Activated naive CD8-positive, alpha-beta T cell treated with anti-CD3 and anti-CD28 coated beads for 36 hours (primary cell): ENCODE measurements at places on chromosomes 1 and 21.

DNA sequence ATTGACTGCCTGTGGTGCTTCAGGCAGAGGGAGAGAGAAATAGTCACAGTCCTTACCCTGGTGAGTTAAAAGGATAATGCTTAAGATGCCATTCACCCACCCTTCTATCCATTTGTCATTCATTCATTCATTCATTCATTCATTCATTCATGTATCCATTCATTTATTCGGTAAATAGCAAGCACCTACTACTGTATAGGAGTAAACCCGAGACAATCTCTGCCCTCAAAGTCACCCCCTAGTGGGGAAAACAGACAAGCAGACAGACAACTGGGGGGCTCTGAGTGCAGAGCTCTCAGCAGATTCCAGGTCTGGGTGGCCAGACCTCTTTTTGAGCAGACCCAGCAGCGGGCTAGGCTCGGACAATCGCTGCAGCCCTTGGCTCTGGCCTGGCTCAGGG, 14.1 kb upstream of the ACTL8 start:
- DNase-seq = no peak

- no peak for DNase-seq
These were observed 6.6 kb downstream of the MR1 start for GRCh38 chr1:181040284-181040865.

DNA sequence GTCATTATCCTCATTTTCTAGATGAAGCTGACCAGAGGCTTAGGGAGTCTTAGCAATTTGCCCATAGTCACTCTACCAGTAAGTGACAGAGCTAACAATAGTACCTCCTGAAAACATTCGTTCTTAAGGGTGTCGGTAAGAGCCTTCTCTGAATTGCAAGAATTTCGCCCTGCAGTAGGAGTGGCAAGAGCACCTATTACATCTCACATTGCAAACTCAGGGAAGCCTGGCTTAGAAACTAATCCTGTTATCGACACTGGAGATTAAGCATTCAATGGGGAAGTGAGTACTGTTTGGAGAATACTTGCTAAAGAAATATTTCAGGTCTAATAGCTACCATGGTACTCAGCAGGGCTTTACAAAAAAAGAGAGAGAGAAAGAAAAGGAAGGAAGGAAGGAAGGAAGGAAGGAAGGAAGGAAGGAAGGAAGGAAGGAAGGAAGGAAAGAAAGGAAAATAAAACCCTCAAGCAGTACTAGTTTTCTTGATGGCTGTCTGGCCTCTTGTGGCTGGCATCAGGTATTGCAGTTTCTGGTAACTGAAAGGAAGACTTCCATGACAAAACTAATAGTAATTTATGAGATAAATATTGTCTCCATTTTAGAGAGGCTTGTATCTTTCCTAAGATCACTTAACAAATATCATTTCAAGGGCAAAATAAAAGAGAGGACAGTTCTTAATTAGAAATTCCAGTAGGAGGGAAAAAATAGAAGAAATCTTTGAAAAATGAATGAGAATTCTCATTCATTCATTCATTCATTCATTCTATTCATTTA, 10.4 kb downstream of the C1orf226 start:
- peak; percentile 4 for DNase-seq

GRCh38 chr1:44609768-44610526, 64.3 kb downstream of the TMEM53 start:
- no peak for DNase-seq

DNA sequence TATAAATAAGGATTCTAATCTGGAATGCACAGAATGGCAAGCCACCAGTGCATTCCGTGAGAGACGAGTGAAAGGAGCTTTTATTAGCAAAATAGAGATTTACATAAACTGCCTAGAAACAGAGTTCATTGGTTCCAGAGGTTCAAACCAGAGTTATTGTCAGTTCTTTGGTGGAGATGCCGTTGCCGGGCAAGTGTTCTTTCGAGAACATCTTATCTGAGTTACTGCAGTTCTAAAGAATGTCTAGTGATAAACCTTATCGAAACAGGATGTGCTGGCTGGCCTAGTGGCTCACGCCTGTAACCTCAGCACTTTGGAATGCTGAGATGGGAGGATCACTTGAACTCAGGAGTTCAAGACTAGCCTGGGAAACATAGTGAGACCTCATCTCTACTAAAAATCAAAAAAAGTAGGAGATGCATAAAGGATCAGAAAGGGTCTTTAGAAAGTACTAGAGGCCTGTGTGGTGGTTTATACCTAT, 19.9 kb upstream of the EVI5 start:
- no peak for DNase-seq

DNA sequence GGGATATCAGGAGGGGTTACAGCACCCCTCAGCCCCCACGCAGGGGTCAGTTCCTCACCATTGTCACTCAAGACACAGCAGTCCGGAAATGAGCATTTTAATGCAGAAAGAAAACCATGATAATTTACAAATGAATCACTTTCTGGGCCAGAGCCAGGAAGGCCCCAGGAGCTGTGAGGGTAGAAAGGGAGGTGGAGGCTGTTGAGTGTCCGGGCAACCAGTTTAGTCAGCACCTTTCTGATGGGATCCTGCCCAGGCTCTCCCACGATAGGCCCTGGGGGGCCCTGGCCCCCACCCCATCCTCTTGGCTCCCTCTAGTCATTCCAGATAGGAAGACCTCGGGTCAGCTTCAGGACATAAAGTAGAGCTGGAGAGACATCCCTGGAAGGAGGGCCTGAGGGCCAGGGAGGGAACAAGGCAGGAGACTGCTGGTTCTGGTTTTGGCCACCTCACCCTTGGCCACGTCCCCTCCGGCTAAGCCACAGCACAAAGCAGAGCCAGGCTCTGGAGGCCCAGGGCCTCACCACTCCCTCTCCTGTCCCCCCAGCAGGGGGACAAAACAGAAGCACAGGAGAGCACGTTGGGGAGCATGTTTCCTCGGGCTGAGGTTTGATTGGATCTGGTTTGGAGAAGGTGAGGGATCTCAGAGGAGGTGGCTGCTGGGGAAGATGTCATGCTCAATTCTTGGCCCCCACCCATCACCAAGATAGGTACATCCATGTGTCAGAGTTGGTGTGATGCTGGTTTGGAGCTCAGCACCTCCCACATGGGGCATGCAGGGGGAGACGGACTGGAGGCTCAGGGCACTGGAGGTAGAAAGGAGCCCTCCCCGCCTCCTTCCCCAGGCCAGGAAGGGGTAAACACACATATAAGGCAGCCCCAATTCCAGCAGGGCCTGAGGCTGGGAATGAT, 20.6 kb downstream of the ETNK2 start:
- DNase-seq = no peak

- DNase-seq = no peak
These were observed 878.5 kb downstream of the USP25 start for GRCh38 chr21:16608209-16608830.

DNA sequence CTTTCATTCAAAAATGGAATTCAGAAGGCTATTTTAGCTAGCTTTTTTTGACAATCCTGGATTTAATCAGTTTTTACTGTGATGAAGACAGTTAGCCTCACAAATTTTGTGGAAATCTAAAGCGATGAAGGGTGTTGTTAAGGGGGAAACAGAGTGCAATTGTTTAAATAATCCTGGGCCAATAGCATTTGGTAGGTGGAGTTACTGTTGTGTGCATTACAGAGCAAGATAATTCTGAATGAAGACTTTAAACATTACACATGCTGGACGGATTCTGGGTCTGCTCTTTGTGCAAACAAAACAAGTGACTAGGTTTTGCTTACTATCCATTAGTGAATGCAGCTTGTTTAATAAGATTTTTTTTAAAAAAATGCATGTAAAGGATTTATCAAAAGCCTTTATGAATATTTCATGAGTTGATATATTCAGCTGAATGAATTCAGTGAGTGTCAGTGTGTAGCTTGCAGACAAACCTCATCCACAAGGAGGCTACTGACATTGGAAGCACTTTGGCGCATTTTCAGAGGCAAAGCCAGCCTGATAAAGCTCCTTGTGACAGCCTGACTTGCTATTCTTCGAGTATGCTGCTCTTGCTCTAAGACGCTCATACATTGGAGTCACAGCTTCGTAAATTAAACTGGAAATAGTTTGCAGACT, 199.6 kb downstream of the PDE4B start:
- DNase-seq = no peak

- no peak for DNase-seq
These were observed 87.4 kb downstream of the DMRTB1 start for GRCh38 chr1:53546409-53547155.

DNA sequence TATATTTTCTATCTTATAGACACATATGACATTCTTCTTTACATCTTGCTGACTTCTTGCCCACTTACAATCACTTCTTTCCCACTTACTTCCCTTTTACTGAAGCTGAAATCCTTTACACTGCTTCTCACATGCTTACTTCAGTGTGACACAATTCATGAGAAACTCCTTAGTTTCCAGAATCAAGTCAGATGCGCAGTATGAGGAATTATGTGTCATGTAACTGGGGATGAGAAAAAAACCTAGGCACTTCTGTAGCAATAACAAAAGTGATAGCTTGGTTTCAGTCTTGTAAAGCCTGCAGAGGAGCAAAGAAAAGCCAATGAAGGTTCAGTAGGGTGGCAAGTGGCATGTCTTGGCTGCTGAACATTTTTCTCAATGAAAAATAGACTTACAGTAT, 566.2 kb upstream of the RGS18 start:
- DNase-seq = no peak

DNA sequence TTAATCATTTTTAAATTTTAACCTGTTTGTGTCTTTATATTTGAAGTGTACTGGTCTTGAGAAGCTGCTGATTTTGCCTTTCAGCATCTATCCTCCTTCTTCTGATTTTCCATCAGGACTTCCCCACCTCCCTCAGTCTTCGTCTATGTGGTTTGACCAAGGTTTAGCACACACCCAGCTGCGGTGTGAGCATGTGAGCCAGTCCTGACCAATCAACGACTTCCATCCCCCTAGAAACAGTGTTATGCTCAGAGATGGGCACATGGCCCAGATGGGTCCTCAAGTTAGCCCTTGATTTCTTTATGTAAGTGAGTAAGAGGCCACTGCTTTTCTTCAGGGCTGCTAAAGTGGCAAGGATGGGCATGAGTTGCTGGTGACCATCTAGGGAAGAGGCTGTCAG, 190.8 kb downstream of the MATN1 start:
- no peak for DNase-seq

- no peak for DNase-seq
These were observed 16.1 kb upstream of the PSMD4 start for GRCh38 chr1:151238467-151238739.

DNA sequence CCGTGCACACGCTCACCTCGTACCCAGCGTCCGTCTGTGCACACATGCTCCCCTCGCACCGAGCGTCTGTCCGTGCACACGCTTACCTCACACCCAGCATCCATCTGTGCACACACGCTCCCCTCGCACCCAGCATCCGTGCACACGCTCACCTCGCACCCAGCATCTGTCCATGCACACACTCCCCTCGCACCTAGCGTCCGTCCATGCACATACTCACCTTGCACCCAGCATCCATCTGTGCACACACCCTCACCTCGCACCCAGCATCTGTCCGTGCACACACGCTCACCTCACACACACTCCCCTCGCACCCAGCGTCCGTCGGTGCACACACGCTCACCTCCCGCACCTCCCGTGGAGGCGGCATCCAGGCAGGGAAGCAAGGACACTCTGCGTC, 24.4 kb upstream of the COL18A1 start:
- no peak for DNase-seq

- DNase-seq = no peak
These were observed 145.5 kb downstream of the TBX15 start for GRCh38 chr1:118842452-118843201.

- no peak for DNase-seq
These were observed 58.4 kb downstream of the DISP3 start for GRCh38 chr1:11537380-11537764.

GRCh38 chr1:44603718-44604117, 70.6 kb downstream of the TMEM53 start:
- DNase-seq = no peak

GRCh38 chr21:42445311-42445710, 41.6 kb downstream of the UBASH3A start:
- no peak for DNase-seq

GRCh38 chr1:166594646-166595045, 244.6 kb upstream of the POGK start:
- no peak for DNase-seq

- DNase-seq = peak; percentile 61
These were observed 6.1 kb upstream of the ADAM15 start for GRCh38 chr1:155044812-155045657.

GRCh38 chr1:11761988-11762406, at the start of gene C1orf167:
Gene C1orf167 (plus strand): TSS chr1:11762193. CDS start chr1:11764401, 2,208 bp downstream.
- peak; percentile 54 for DNase-seq
